ENCODE measurements at places on chromosomes 5 and 9. TPM values are rescaled to one million over a fixed set of nuclear protein-coding genes. Genes with fewer than 3 reads are reported as not detected.

- no peak for DNase-seq
Measured at GRCh38 chr9:126819482-126819881, 14.6 kb downstream of the ZBTB43 start.

GRCh38 chr5:139897342-139897741 lies 101.7 kb downstream of the PSD2 start:
- DNase-seq, result no peak

GRCh38 chr9:122264360-122265148 lies at the start of the genes MRRF and RBM18:
Gene MRRF (plus strand): TSS chr9:122264882. CDS start chr9:122270892, 6,010 bp downstream.
Gene RBM18 (minus strand): TSS chr9:122264840. CDS start chr9:122261492, 3,348 bp downstream.
- peak; percentile 82 for DNase-seq

GRCh38 chr5:174688441-174689354 lies 35.7 kb upstream of the MSX2 start:
- DNase-seq, result no peak

DNA sequence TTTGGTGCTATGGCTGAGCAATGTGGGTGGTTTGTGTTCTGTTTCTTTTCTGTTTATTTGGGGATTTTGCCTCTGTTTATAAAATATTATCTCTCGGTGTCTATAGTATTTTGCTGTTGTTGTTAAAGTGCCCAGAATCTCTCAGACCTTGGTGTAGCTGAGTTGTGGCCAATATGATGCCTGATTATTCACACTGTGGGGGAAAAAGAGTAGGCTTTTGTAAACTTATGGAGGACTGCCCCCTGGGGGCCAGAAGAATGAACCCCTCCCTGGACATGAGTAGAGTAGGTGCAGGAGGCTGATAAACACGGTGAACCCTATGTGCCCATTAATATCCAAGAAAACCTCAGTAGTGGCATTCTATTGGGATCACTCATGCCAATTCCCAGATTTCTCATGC lies 49.0 kb upstream of the DPYSL3 start:
- DNase-seq, result no peak

DNA sequence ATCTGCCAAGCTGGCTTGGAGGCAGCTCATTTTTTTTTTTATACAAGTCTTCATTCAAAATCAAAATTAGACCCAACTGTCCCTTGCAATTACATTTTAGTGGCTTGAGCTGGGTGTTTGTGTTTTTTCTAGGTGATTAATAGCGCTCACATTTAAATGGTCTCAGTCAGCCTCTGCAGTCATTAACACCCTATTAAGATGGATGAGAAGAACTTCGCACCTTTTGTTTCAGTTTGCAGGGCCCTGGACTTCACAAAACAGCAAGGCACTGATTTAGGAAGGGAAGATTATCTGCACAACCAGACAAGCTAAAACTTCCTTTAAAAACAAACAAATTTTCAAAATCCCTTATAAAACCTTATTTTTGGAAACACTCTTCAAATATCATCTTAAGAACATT lies 374.8 kb downstream of the EFNA5 start:
- DNase-seq, result no peak

- no peak for DNase-seq
Measured at GRCh38 chr9:127779136-127779981, 893 bp upstream of the SH2D3C start.

- no peak for DNase-seq
Measured at GRCh38 chr9:127878652-127879390, 1.3 kb upstream of the AK1 start.

DNA sequence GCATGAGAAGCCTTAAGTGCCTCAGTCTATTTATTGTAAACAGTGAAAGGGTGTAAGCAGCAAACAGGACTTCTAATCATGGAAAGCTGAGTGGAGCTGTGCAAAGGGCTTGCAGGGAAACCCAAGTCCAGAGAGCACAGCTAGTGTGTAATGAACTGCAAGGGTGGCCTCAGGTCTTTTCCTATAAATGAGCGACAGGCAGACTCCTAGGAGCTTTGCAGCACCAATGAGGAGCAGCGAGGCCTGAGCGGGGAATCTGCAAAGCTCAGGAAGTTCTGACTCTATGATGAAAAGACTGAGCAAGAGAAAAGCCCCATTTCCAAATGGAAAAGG lies 250.1 kb upstream of the MAP3K1 start:
- no peak for DNase-seq

DNA sequence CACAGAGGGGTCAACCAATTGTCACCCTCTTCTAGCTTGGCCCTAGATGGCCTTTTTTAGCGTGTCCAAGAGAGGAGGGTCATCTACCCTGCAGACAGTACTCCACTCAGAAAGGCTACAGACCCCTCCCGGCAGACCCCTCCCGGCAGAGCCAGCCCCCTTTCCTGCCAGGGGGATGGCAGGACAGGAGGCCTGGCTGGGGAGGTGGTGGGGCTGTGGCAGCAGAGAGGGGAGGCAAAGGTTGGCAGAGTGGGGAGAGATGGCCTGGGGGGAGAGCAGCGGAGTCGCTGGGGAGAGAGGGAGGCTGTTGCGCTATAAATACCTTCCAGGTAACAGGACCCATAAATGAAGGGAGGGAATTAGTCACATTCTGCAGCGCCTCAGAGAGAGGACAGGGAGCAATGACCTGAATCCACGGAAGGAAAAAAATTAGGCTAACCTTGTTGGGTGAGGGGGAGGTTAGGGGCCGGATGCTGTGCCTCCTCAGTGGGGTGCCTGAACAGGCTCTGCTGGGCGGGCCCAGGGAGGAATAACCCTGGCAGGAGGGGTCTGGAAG lies 32.9 kb upstream of the PSD2 start:
- DNase-seq, result no peak

DNA sequence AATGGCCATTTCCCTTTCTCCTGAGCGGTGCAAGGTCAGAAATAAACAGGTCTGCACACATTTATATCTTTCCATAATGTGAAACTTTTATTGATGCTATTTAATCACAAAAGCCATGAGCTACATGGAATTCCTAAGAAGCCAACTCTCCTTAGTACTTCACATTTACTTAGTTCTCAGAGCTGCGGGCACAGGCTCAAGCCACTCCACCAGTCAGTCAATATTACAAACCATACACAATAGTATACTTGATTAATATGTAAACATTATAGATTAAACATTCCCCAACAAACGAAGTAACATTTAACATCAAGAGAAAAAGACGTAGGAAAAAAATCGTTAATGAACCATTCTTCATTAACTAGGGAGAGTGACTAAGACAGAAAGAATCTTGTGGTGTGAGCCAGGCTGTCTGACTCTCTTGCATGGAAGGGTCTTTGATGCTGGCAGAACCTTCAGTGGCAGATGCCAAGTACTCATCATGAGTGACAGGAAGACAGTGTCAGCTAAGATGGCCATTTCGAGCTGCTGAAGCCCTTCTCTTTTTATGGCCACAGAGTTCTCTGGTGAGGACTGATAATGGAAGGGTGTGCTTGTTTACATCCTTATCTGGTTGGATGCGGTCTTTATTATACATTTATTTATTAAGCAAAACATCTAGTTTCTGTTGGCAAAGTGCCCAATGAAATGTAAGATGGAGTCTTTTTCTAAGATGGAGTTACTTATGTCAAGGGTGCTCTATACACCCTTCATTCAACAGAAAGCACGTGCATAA lies 115.5 kb upstream of the TUT7 start:
- no peak for DNase-seq

- no peak for DNase-seq
Measured at GRCh38 chr5:124511791-124512190, 234.6 kb downstream of the ZNF608 start.

Gene LCP2
- 1.4 TPM for total RNA-seq

Gene CATSPER3
- 1.2 TPM for total RNA-seq

Gene GMCL2
- not detected for total RNA-seq

Gene STKLD1
- total RNA-seq, result 1.6 TPM

Gene RELL2
- 8.4 TPM for total RNA-seq

Measured in occipital lobe (tissue), 3 donors.